ENCODE measurements at places on chromosomes 16 and 17.

GRCh38 chr16:50996166-50996829, 154.8 kb downstream of the SALL1 start:
- DNase-seq, result no peak

DNA sequence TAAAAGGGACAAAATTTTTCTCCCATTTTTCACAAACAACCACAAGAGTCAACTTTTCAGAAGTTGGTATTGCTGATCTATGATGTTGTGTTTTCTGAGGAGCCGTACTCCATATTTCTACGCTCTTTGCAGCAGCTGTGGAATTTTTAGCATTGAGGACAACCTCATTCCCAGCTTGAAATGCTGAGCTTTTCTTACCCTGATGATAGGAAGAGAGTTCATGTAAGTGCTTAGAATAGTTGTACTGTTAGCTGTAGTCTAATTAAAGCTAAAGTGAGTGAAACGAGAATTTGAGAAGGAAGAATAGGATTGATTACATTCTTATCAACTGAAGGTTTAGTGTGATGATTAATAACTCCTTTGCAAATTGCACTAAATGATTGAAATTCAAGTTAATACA, 72.3 kb downstream of the NF1 start:
- DNase-seq, result no peak

- no peak for DNase-seq
Observed at GRCh38 chr16:3038896-3039295, 2.2 kb upstream of the BICDL2 start.

GRCh38 chr16:2280981-2281542, 13.1 kb upstream of the RNPS1 start:
- no peak for DNase-seq

GRCh38 chr17:42675965-42676423, 800 bp downstream of the PLEKHH3 start:
- DNase-seq, result no peak

DNA sequence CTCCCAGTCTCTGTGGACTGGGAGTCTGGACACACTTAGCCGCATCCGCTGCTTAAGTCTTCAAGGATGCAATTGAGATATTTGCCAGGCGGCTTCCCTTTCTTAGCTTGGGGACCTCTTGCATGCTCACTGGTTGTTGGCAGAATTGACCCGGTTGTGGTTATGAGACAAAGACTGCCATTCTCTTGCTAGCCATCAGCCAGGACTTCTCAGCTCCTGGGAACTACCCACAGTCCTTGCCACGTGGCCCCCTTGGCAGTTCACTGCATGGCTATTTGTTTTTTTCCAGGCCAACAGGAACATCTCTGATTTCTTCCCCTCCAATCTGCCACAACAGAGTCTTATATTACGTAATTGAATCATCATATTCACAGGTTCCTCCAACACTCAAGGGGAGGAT, 25.5 kb downstream of the CACNG4 start:
- DNase-seq, result no peak

- no peak for DNase-seq
Observed at GRCh38 chr17:58532555-58532951, 18.1 kb upstream of the MTMR4 start.

DNA sequence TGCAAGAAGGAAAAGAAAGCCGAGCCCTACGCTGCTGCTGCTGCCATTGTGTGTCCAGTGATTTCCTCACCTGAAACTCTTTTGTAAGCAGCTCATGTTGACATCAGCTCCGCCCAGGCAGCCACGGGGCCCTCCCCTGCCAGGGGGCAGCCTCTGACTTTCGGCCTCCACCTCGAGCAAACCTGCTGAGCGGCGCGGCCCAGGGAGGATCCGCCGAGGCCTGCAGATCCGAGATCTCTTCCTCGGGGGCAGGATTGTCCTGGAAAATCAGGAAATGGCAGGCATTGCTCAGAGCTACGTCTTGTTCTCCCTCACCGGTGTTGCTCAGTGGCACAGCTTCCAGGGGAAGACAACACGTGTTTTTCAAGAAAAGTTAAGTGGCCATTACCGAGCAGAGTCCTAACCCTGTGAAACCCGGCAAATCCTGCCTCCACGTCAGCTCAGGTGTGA, 35.6 kb upstream of the ZNF750 start:
- no peak for DNase-seq

DNA sequence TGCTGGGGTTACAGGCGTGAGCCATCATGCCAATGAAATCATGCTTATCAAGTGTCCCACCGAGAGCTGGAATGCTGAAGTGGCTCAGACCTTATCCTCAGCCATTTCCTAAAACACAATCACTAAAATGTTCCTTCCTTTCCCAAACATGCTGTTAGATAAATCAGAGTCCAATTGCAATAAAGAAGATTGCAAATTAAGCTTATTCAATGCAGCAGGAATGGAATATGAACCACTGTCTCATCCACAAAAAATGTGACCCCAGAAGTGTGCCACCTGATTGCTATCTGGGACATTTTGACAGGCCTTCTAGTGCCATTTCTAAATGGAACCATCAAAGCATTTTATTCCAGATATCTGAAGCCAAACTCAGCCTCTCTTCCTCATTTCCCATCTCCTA, 205.5 kb upstream of the CDH11 start:
- no peak for DNase-seq

DNA sequence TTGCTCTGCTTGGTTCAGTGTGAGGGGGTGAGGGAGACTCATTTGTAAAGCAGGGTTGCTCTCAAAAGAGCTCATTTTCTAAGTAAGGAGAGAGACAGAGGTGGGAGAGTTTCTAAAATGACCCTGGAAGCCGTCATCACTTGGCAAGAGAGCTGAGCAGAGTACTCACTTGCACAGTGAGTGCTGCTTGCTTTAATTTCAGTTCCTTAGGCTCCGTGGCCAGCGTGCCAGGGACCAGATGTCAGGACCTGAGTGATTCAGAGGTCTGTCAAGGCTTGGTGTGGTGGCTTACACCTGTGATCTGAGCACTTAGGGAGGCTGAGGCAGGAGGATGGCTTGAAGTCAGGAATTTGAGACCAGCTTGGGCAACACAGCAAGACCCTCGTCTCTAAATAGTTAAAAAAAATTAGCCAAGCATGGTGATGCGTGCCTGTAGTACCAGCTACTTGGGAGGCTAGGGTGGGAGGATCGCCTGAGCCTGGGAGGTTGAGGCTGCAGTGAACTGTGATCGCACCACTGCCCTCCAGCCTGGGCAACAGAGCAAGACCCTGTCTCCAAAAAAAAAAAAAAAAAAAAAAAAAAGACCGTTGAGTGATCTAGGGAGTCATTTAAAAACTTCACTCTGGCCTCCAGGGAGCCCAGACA, 10.7 kb downstream of the ZNF205 start:
- no peak for DNase-seq

DNA sequence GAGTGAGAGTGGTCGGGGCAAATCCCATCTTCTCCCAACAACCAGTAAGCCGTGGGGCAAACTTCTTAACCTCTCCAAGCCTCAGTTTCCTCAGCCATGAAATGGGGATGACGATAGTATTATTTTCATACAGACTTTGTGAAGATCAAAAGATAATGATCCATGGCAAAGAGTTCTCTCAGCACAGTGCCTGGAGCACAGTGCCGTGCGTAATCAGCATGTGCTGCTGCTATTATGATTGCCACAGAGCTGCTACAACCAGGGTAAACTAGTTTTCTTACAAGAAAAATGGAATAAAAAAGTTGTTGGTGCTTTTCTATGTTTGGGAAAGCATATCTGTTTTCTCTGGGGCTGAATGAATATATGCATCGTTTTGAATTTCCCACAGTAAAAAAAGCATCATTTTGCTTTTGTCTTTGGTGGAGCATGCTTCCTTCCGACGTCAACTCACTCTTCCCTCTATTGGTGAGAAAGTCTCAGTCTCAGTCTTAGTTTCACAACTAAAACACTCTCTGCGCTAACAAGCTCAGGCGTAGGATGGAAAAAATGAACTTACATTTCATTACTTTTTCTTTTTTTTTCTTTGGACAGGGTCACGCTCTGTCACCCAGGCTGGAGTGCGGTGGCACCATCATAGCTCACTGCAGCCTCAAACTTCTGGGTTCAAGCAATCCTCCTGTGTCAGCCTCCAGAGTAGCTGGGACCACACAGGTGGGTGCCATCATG, 37.2 kb downstream of the CDK5R1 start:
- no peak for DNase-seq

DNA sequence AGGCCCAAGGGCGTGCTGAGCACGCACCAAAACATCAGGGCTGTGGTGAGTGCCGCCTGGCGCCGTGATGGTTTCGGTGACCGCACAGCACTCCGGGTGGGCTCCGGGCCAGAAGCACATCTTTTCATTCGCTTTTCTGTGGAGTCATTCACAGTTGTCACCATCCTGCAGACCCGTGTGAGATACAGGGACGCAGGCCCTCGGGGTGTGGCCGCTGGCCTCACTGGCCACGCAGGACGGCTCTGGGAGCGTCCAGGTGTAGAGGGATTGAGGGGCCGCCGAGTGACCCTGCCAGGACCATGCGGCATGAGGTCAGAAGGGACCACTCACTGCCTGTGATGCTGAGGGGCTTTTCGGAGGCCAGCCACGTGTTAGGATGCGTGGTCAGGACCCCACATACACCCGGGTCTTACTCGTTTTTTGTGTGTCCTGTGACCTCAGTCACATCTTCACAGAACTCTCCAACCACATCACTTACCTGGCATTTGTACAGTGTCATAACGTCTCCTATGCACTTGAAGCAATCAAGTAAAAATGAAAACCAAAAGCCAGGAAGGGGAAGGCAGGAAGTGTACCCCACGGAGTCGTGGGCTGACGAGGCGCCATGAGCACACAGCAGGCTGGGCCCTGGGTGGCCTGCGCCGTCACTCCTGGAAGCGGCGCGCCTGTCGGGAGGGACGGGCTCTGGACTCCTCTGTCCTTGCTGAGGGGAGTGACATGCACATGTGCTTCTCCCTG, 7.8 kb downstream of the ACSF3 start:
- no peak for DNase-seq

- no peak for DNase-seq
Observed at GRCh38 chr17:3557768-3558583, at the start of gene TRPV3. TSS of gene TRPV3 (minus strand) at chr17:3557812. CDS start at chr17:3554850, 2,962 bp downstream.

- DNase-seq, result no peak
Observed at GRCh38 chr17:14461227-14461548, 160.3 kb downstream of the HS3ST3B1 start.

DNA sequence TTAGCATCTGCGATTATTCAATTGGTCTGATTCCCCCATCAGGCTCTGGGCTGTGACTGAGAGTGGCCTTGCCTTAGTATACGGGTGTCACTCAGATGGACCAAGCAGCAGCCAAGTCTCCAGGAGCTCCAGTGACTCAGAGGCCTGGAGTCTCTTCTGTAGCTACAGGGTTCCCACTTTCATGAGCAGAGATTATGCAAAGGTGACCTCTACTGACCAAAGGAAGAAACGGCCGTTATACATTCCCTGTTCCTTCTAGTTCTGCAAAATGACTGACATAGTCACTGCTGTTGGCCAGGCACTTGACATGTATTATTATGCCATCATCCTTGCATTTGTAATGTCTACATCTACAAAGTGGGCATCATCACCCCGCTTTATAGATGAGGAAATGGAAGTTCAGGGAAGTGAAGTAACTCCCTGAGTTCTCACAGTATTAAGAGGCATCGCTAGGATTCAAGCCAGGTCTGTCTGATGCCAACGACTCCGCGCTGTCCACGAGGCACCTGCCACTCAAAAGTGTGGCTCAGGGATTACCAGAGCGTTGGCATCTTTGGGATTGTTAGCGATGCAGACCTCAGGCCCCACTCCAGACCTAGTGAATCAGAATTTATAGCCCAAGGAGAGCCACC, 23.3 kb downstream of the SLC38A7 start:
- DNase-seq, result peak; percentile 27

- DNase-seq, result no peak
Observed at GRCh38 chr16:65120831-65121721, 787 bp downstream of the CDH11 start.

DNA sequence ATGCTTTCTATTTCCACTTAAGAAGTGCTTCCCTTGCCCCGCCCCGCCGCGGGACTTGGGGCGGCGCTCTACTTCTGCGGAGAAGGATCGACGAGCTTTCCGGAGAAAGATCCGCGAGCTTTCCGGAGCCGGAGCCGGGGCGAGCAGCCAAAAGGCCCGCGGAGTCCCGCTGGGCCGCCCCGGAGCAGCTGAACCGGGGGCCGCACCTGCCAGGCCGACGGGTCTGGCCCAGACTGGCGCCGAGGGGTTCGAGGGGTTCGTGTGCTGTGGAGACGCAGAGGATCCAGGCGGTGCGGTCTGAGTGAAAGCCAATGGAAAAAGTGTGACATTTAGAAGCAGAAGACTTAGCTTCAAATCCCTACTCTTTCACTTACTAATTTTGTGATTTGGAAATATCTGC, 50.8 kb downstream of the TBC1D26 start:
- no peak for DNase-seq

DNA sequence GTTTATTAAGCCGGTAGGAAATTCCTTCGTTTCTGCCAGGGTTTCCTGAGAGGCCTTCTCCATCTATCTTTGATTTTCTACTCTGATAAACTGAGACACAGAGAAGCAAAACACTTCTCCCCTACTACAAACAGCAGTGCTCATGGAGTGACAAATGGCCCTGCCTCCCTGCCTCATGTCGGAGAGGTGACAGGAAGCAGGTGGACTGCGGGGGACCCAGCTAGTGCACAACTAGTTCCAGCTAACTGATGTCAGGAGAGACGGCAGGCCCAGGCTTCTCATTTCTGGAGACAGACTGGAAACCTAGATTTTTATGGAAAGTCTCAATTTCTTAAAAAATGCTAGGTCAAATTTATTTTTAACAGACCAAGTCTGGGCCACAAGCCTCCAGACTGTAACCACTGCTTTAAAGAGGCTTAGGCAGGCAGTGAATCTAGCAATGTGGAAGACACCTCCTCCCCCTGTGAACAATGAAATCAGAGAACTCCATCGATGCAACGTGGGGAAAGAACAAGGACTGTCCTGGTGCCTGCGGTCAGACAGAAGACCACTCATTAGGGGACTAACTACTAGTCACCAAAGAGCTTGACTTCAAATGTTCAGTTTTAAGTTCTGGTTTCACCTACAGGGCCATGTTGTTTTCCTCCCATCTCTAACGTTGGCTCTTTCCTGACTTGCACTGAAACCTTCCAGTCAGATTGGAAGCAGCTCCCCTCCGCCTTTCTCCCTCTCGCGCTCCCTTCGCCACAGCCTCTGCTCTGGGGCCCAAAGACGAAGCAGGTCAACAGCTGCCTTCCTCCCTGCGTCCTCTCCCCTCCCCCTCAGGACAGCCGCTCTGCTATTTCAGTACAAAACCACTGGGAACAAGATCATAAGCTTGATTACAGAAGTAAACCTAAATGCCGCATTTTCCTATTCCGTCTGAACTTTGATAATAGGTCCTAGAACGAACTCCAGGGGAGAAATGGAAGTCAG, 17.6 kb downstream of the GTF3C1 start:
- no peak for DNase-seq
